Vagina (tissue), 2 donors: ENCODE measurements at places on chromosomes 3 and 15. TPM values are rescaled to one million over a fixed set of nuclear protein-coding genes. Genes with fewer than 3 reads are reported as not detected.

GRCh38 chr3:192215-192929, 4.2 kb upstream of the CHL1 start:
- no peak for DNase-seq
- H3K4me1 ChIP-seq, result peaks cover 6% of the 10 kb centered on the region
- no peaks in the 10 kb centered on the region for H3K36me3 ChIP-seq
- no peak overlapping the region for H3K27ac ChIP-seq

MYL3 gene
- not detected for total RNA-seq

TMEM212 gene
- total RNA-seq, result not detected

DNA sequence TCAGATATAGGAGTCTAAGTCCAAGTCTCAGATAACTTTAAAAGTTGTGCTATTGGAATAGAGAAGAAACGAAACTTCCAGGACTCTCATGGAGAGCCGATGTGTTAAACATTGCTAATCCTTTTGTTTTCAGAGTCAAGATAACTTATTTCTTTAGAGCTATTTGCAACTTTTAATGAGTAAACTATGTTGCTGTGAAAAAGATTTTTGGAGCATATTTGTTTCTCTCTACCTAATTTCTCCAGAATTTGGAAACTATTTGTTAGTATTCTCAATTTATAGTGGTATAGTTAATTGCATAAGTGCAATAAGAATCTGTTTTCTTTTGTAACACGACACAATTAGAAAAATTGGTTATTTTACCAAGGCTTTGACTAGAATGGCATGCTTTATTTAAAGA, 588.9 kb downstream of the NTRK3 start:
- no peak overlapping the region for H3K4me3 ChIP-seq
- H3K27me3 ChIP-seq, result no peaks in the 10 kb centered on the region
- H3K4me1 ChIP-seq, result no peaks in the 10 kb centered on the region
- H3K36me3 ChIP-seq, result no peaks in the 10 kb centered on the region
- H3K27ac ChIP-seq, result no peak overlapping the region

TTBK2 gene
- 8.8 TPM for total RNA-seq

DNA sequence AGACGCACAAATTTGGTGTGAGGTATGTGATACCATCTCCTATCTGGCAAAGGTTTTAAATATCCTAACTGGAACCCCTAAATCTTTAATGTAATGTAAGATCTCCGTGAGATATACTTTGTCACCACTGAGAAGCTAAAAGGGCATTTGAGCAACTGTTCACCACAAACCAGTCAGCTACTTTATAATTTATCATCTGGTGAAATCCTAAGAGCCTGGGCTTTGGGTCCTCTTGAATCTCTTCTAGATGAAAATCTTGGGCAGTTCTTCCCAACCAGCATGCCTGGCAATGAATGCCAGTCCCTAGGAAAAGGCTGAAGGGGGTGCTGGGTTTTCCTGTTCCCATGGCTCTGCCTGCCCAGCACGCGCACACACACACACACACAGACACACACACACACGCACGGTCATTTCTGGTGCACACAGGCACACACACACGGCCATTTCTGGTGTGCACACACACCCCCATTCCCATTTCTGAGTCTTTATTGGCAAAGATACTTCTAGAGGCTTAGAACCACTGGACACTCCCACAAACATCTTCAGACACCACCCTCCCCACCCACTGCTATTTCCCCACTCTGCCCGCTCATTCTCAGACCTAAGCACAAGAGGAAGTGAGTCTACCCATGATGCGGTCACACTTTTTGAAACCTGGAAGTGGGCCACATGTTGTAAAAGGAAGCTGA, 72.6 kb downstream of the MYO1E start:
- H3K36me3 ChIP-seq, result no peaks in the 10 kb centered on the region
- peak overlapping the region; percentile 56 for H3K27ac ChIP-seq
- DNase-seq, result no peak
- no peaks in the 10 kb centered on the region for H3K27me3 ChIP-seq
- peaks cover 43% of the 10 kb centered on the region for H3K4me1 ChIP-seq

- no peak for DNase-seq
- H3K4me3 ChIP-seq, result no peak overlapping the region
- no peak overlapping the region for H3K27ac ChIP-seq
- H3K4me1 ChIP-seq, result no peaks in the 10 kb centered on the region
- H3K27me3 ChIP-seq, result no peaks in the 10 kb centered on the region
- H3K36me3 ChIP-seq, result no peaks in the 10 kb centered on the region
Measured at GRCh38 chr15:36845270-36845669, 255.1 kb downstream of the MEIS2 start.

DNA sequence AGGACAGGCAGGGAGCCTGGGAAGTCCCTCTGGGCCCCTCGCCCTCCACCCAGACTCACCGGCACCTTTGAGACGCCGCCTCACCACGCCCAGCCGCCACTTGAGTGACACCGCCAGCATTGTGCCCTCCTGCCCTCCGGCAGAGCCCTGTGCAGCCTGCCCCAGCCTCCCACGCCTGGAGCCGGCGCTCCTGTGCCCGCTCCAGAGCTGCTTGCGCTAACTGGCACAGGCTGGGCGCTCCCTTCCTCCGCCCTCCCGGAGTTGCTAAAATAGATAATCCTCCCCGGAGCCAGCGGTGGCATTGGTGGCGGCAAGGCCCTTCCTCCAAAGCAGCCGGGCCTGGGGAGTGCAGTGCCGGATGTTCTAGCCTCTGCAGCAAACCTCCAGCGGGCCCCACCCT, 15.7 kb upstream of the GRIP2 start:
- H3K27me3 ChIP-seq, result no peaks in the 10 kb centered on the region
- H3K4me1 ChIP-seq, result peaks cover 8% of the 10 kb centered on the region
- DNase-seq, result no peak
- no peak overlapping the region for H3K27ac ChIP-seq
- H3K36me3 ChIP-seq, result no peaks in the 10 kb centered on the region
- no peak overlapping the region for H3K4me3 ChIP-seq

MAN2A2 gene
- 46.7 TPM for total RNA-seq

GRCh38 chr3:124787476-124788195, 57.4 kb downstream of the UMPS start:
- H3K4me1 ChIP-seq, result peaks cover 58% of the 10 kb centered on the region
- no peaks in the 10 kb centered on the region for H3K27me3 ChIP-seq
- H3K4me3 ChIP-seq, result no peak overlapping the region
- peak overlapping the region; percentile 84 for H3K27ac ChIP-seq
- no peaks in the 10 kb centered on the region for H3K36me3 ChIP-seq

GRCh38 chr3:76765511-76765910, 274.4 kb upstream of the ROBO2 start:
- no peak overlapping the region for H3K27ac ChIP-seq
- no peaks in the 10 kb centered on the region for H3K4me1 ChIP-seq
- no peaks in the 10 kb centered on the region for H3K36me3 ChIP-seq
- H3K27me3 ChIP-seq, result no peaks in the 10 kb centered on the region
- no peak overlapping the region for H3K4me3 ChIP-seq

GRCh38 chr15:29680465-29681165, 141.7 kb downstream of the TJP1 start:
- H3K27ac ChIP-seq, result no peak overlapping the region
- no peak for DNase-seq
- no peak overlapping the region for H3K4me3 ChIP-seq
- peaks cover 4% of the 10 kb centered on the region for H3K4me1 ChIP-seq
- no peaks in the 10 kb centered on the region for H3K27me3 ChIP-seq

- no peak for DNase-seq
- H3K27me3 ChIP-seq, result no peaks in the 10 kb centered on the region
- H3K36me3 ChIP-seq, result no peaks in the 10 kb centered on the region
Measured at GRCh38 chr15:67199391-67199790, 55.1 kb downstream of the AAGAB start.

- H3K4me3 ChIP-seq, result no peak overlapping the region
- H3K27me3 ChIP-seq, result no peaks in the 10 kb centered on the region
- H3K27ac ChIP-seq, result peak overlapping the region; percentile 90
- DNase-seq, result no peak
- no peaks in the 10 kb centered on the region for H3K36me3 ChIP-seq
- peaks cover 41% of the 10 kb centered on the region for H3K4me1 ChIP-seq
Measured at GRCh38 chr3:194689493-194689944, 3.8 kb downstream of the FAM43A start.

- H3K27ac ChIP-seq, result peak overlapping the region; percentile 58
- peaks cover 15% of the 10 kb centered on the region for H3K4me1 ChIP-seq
- no peak overlapping the region for H3K4me3 ChIP-seq
Measured at GRCh38 chr15:68512052-68512451, 66.7 kb upstream of the CORO2B start.
